Stimulated activated CD8-positive, alpha-beta memory T cell treated with anti-CD3 and anti-CD28 coated beads, Interleukin-4, amount 100 ng/mL, for 1 hour (primary cell): ENCODE measurements at places on chromosomes 4 and X.

- DNase-seq, result no peak
Observed at GRCh38 chrX:80431505-80431832, 11.2 kb downstream of the TENT5D start.

GRCh38 chrX:29555465-29556091 lies 659.8 kb upstream of the MAGEB2 start:
- DNase-seq, result no peak

DNA sequence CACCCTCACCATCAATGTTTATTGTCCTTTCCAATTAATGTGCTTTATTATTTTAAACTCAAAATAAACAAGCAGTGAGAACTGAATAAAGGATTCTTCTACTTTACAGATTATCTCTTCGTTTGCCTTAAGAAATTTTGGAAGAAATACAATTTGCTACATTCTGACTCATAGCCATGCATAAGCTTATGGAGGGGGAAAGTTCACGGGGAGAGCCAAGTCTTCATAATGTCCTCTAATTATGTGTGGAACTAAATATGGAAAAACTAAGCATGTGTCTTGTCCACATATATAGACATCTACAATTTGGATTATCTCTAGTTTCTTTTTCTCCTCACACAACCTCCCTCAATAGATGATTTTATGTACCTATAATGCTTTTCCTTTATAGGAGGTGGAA lies 17.5 kb downstream of the CXCL13 start:
- no peak for DNase-seq

GRCh38 chrX:24928114-24928513 lies 87.7 kb downstream of the ARX start:
- no peak for DNase-seq

DNA sequence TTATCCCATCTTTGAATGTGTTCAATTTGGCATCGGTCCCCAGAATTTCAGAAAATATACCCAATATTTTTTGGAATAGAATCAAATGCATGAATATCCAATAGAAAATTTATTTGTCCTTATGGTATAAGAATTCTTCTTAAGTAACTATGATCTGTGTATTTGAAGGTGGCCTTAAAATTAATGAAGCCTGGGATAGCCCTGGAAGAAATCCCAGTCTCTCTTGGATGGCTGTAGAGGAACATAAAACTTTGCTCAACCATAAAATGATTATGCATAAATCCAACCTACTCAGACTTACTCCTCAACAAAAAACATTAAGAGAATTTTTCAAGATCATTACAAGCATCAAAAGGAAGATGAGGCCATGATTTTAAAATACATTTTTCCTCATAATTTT lies 269.4 kb upstream of the SMIM31 start:
- no peak for DNase-seq

GRCh38 chr4:88378691-88379559 lies at the start of gene HERC6:
Gene HERC6, plus strand, starts transcription at chr4:88378852. Its CDS starts 70 bp downstream, at chr4:88378922.
- DNase-seq, result peak; percentile 71

- DNase-seq, result no peak
Observed at GRCh38 chr4:28973587-28974350, 1746.4 kb upstream of the PCDH7 start.

GRCh38 chr4:12139296-12139695 lies 710.6 kb upstream of the HS3ST1 start:
- no peak for DNase-seq

DNA sequence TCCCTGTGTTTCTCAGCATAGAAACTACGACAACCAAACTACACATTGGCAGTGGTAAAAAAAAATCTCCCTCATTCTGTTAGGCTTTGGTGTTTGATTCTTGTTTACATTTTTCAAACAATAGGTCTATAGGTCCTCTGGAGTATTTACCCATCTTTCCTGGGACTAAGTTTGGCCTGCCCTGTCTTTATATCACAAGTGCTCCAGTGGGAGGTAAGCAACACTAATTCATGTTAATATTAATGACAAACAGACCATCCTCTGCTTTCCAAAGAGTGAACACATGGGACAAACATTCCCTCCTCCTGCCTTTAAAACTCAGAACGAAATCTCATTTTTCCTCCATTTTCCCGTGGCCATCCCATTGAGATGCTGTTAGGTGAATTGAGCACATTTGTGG lies 514.1 kb upstream of the INTU start:
- no peak for DNase-seq

- no peak for DNase-seq
Observed at GRCh38 chr4:153663667-153664066, 20.4 kb upstream of the TLR2 start.

DNA sequence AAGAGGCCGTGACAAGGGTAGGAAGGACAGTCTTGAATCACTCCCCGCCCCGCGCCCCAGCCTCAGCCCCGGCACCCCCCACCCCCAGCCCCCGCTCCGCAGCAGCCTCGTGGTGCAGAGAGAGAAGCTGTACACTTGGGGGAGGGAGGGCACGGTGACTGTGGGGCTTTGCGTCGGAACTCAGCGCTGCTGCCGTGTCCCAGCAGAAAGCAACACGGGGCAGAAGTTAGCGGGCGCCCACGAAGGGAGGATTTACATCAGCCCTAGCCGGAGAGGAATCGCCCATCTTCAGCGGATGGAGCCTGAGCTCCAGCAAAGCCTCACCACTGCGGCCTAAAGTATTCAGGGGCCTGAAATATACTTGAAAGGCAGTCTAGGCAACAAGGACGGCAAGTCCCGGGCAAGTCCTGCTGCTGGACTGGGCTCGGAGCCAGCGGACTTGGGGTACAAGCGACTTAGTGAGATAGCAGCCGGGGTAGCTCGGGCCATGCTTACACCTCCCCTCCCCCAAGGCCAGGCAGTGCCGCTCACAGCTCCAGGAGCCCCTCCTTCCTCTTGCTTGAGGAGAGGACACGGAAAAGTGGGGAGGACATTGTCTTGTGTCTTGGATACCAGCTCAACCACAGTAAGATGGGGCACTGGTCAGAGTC lies 18.5 kb upstream of the OPN1LW start:
- DNase-seq, result no peak

DNA sequence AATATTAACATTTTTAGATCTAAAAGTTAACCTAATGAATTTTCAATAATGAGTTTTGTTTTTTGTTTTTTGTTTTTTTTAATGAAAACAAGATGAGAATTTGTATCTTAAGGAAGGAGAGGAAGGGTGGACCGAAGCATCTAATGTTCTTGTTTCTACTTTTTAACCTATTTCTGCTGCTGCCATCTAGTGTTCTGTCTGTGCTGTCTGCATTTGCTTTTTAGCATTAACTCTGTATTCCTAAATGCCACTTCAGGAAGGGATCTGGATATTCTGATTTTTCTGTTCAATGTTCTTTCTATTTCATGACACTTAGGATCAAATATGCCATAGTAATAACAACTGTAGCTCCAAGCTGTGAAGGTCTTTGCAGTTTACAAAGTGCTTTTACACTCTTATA lies 161.7 kb downstream of the BRWD3 start:
- DNase-seq, result no peak

- no peak for DNase-seq
Observed at GRCh38 chr4:65538571-65538970, 131.7 kb downstream of the EPHA5 start.

- DNase-seq, result no peak
Observed at GRCh38 chr4:136831553-136831952, 700.7 kb downstream of the PCDH18 start.

DNA sequence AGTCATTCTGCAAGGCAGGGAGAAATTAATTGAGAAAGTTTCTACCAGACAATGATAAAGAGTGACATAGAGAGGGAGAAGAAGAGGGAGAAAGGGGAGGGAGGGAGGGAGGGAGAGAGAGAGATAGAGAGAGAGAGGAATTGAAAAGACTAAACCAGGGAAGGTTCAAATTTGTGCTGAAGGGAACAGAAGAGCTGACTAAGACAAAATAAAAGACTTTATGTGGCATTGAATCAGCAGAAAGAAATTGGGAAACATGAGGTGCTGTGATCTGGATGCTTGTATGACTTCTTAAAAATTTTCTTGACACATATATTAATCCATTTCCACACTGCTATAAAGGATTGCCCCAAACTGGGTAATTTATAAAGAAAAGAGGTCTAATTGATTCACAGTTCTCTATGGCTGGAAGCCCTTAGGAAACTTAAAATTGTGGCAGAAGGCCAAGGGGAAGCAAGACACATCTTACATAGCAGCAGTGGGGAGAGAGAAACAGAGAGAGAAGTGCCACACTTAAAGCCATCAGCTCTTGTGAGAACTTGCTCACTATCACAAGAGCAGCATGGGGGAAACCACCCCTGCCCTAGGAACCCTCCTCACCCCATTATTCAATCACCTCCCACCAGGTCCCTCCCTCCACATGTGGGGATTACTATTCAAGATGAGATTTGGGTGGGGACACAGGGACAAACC lies 13.5 kb upstream of the CXCL6 start:
- no peak for DNase-seq

- no peak for DNase-seq
Observed at GRCh38 chr4:174047363-174047762, 236.1 kb downstream of the FBXO8 start.

DNA sequence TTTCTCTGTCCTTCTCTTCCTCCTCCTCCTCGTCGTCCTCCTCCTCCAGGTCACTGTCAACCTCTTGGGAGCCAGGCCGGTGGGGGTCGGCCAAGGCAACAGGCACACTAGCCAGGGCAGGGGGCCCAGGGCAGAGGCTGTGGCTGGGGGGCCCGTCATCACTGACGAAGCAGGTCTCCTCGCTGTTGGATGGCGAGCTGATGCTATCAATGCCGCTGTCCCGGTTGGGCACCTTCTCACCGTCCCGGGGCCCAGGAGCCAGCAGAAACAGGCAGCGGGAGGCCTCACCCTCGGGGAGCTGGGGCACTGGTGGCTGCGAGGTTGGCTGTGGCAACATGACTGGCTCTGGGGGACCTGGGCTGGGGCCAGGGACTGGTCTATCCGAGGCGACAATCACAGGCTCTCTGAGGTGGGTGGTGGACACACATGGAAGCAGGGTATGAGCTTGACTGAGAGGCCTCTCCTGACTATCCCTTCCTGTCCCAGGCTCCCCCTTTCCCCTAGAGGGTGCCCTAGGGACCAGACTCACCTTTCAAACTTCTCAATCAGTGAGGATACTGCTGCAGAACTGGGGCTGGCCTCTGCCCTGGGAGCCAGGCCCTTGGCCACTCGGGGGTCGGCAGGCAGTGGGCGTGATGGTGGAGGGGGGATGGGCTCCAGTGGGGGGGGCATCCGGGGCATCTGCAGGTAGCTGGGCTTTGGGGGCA lies 25.8 kb downstream of the FGD1 start:
- no peak for DNase-seq

- DNase-seq, result no peak
Observed at GRCh38 chr4:53943345-53944085, 120.9 kb downstream of the CHIC2 start.

DNA sequence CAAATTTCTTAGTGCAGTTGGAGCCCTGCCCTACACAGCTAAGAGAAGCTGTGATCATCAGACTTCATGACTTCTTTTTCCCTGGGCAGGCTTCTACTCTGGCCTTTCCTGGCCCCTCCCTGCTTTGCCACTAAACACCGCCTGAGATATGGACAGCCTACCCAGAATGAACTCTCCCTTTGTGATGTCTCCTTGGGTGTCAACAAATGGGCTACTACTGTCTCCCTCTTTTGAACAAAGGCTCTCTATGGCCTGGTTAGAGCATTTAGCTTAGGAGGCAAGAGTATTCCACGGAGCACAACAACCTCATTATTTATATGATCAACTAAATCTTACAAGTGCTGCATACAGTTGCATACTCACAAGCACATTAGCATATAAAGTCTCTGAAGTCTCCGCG lies 127.6 kb upstream of the HCCS start:
- no peak for DNase-seq

DNA sequence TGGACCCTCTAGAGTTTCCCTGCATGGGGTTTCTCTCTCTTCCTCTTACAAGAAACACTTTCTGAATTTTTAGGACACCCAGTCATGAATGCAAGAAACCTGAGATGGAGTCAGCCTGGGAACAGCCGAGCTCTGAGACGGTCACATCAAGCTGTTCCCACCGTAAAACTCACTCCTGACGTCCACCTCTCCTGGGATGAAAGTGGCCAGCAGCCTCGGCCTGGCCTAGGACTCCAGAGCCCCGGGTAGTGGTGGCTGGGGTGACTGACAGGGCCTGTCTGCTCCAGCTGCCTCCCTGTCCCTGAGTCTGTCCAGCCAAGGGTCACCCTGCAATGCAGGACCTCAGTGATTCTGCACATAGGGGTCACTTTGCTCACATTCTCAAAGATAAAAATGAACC lies 217.8 kb downstream of the SHOX start:
- DNase-seq, result no peak

GRCh38 chr4:17385403-17385802 lies 126.5 kb downstream of the QDPR start:
- no peak for DNase-seq

DNA sequence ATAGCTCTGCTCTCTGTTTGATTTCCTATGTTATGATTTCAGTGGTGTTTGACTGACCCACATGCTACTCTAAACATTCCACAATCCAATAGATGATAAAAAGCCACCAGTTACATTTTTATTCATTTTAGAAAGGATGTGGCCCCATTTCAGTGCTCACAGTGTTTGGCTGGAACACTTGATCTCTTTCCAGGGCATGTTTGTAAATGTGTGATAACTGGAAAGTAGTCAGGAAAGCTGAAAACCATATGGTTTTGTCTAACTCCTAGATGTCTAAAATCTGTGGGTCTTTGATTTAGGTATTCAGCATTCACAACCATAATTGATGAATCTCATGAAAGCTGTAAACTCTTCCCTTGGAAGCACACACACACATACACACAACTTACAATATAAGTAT lies 904.9 kb upstream of the AGA start:
- DNase-seq, result no peak
